ENCODE measurements at places on chromosomes 7 and 10. TPM values are rescaled to one million over a fixed set of nuclear protein-coding genes. Genes with fewer than 3 reads are reported as not detected.

NUB1 gene
- 52.5 TPM for total RNA-seq

SPDYE8 gene
- total RNA-seq, result not detected

GNAT3 gene
- total RNA-seq, result not detected

OR6B1 gene
- total RNA-seq, result not detected

HILPDA gene
- total RNA-seq, result 12.2 TPM

DMTF1 gene
- total RNA-seq, result 116 TPM

SPDYE2 gene
- total RNA-seq, result not detected

EPO gene
- total RNA-seq, result not detected

HABP2 gene
- not detected for total RNA-seq

GIMAP6 gene
- 156 TPM for total RNA-seq

MYH16 gene
- total RNA-seq, result 0.93 TPM

EVX1 gene
- not detected for total RNA-seq

MINPP1 gene
- 30.7 TPM for total RNA-seq

TSPAN33 gene
- total RNA-seq, result not detected

NPY4R gene
- total RNA-seq, result not detected

FAM180A gene
- total RNA-seq, result not detected

OLAH gene
- not detected for total RNA-seq

GNAI1 gene
- 13.7 TPM for total RNA-seq

AZGP1 gene
- total RNA-seq, result not detected

ABCC2 gene
- total RNA-seq, result 1.1 TPM

GOT1 gene
- 27.1 TPM for total RNA-seq

TMEM229A gene
- not detected for total RNA-seq

PILRA gene
- 0.40 TPM for total RNA-seq

PHKG1 gene
- total RNA-seq, result 0.27 TPM

SLC39A12 gene
- total RNA-seq, result not detected

PDIA4 gene
- total RNA-seq, result 342 TPM

ATG9B gene
- under 0.01 TPM for total RNA-seq

SORBS1 gene
- total RNA-seq, result 0.93 TPM

OPN4 gene
- total RNA-seq, result not detected

TRIM50 gene
- not detected for total RNA-seq

CLEC2L gene
- not detected for total RNA-seq

GSTO2 gene
- 0.65 TPM for total RNA-seq

BZW2 gene
- total RNA-seq, result 122 TPM

CYP3A7 gene
- total RNA-seq, result 0.07 TPM

SORCS1 gene
- not detected for total RNA-seq

WIPF3 gene
- total RNA-seq, result not detected

GPC2 gene
- total RNA-seq, result 3.9 TPM

Measured in thoracic aorta endothelial cell (primary cell).